ENCODE measurements at places on chromosomes 6 and 20. TPM values are rescaled to one million over a fixed set of nuclear protein-coding genes. Genes with fewer than 3 reads are reported as not detected.

SLC22A2 gene
- total RNA-seq, result not detected

OPRM1 gene
- not detected for total RNA-seq

MUC21 gene
- not detected for total RNA-seq

SLC4A11 gene
- 4.1 TPM for total RNA-seq

OPN5 gene
- not detected for total RNA-seq

RALY gene
- 57.8 TPM for total RNA-seq

ALDH8A1 gene
- 0.36 TPM for total RNA-seq

BEND6 gene
- total RNA-seq, result 3.5 TPM

SCGN gene
- total RNA-seq, result not detected

GABRR1 gene
- total RNA-seq, result not detected

IGF2R gene
- total RNA-seq, result 478 TPM

LHFPL5 gene
- total RNA-seq, result 0.07 TPM
